ENCODE measurements at places on chromosomes 2 and 18.

DNA sequence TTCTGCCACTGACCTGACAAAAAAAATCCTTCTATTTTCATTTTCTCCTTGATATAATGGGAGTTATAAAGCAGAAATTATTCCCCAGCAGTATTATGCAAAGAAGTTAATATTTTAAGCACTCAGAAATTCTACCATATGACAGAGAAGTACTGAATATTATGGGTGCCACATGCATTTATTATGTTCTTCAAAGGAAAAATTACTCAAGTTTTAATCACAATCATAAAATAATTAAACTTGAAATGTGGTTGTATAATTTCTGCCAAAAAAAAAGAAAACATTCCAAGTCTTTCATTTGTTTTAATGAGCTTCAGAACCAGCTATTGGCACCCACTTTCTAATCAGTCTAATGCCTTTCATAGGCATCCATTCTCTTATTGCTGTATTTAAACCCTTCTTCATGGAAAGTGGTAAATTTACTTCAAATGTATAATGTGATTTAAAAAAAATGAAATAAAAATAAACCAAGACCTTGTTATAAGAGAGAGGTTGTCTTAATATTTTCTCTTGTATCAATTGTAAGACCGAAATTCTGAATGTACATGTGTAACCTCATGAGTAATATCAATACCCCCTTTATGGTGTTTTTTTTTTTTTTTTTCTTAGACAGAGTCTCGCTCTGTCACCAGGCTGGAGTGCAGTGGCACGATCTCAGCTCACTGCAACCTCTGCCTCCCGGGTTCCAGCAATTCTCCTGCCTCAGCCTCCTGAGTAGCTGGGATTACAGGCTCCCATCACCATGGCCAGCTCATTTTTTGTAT, 302.3 kb downstream of the IRS1 start:
- no peak for DNase-seq

GRCh38 chr2:187098154-187098553, 249.2 kb upstream of the ZSWIM2 start:
- DNase-seq = no peak

- DNase-seq = no peak
Observed at GRCh38 chr2:152415231-152415642, 80.3 kb downstream of the FMNL2 start.

DNA sequence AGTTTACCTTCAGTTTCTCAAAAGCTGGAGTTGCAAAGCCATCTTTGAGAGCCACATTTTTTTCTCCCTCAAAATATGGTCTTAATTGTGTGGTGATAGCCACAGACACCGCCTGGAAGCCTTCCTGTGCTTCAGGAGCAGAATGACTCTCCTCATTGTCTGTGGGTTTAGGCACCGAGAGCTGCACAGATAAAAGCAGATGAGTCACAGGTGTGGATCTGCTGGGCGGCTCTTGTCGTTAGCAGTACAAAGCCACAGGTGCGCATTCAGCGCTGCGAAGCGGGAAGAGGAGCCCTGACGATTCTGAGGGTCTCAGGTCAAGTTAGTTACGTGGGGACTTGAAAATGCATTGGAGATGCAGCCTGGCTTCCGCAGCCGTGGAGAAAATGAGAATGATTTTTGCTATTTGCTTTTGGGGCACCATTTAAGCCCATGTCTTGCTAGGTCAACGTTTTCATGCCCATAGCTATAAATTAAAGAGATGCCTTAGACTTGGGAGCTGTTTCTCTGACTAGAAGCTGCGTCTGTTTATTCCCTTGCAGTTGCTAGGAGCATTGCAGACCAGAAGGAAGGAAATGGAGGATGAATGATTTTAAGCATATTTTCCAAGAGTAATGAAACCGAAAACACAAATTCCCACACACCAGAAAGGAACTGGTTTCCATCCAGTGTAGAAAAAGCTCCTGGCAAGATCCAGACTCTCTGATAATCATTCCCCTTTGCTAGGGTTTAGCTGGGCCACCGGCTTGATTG, 51.5 kb downstream of the KLHL29 start:
- DNase-seq = no peak

DNA sequence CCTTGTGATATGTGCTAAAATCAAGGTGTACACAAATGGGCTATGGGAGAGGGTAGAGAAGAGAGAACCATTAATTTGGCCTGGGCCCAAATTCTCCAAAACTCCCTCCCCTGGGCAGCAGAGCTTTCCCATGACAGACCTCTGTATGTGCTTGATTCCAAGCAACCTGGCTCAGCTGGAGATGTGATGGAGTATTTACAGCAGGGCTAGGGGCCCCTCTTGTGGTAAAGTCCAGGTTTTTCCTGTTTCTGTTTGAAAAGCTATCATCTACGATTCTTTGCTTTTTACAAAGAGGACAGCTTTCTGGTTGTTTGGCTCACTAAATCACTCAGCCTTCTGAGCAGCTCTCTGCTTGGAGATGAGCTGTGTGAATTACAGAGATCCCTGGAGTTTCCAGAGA, 40.3 kb downstream of the KCNS3 start:
- DNase-seq = no peak

- no peak for DNase-seq
Observed at GRCh38 chr2:142175813-142176338, 45.1 kb upstream of the LRP1B start.

- peak; percentile 15 for DNase-seq
Observed at GRCh38 chr2:147449323-147449991, 395.4 kb upstream of the ACVR2A start.

DNA sequence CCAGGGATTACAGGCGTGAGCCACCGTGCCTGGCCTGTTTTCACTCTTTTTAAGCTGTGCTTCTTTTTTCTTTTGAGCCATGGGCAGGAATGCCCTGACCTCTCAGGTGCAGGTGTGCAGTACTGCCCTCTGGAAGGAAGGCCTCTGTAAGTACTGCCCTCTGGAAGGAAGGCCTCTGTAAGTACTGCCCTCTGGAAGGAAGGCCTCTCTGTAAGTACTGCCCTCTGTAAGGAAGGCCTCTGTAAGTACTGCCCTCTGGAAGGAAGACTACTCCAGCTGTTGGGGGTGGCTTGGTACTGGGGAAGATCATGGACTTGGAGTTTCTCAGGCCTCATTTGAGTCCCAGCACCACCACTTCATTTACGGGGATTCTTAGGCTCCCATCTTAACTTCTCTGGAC, 248.5 kb upstream of the ID2 start:
- no peak for DNase-seq
